ENCODE measurements at places on chromosomes 4 and X.

DNA sequence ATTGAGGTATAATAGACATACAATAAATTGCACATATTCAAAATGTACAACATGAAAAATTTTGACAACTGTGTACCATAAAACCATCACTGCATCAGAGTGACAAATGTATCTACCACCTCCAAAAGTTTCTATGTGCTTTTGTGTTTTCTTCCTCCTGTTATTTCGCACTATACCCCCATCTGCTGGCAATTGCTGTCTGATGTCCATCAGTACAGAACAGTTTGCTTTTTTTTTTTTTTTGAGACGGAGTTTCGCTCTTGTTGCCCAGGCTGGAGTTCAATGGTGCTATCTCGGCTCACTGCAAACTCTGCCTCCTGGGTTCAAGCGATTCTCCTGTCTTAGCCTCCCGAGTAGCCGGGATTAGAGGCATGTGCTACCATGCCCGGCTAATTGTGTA, 154.3 kb upstream of the GIMD1 start:
- no peak for DNase-seq

GRCh38 chr4:66688674-66689073, 856.6 kb downstream of the CENPC start:
- no peak for DNase-seq

DNA sequence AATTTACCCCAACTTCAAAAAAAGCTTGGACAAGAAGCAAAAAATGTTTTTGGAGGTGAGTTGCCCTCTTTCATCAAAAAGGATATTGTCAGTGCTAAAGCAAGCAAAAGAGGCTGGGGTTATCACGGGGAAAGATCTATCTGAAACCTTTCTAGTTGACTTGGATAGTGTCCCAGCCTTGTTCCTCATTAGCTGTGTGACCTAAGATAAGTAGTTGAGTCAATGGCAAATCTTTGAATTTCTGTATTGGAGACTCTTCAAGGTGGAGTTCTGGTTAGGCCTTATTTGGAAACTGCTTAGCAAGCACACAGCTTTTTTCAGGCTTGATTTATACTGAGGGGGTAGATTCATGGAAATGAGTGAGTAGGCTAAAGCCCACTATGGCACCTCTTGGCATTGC, 271.6 kb downstream of the GRIA3 start:
- DNase-seq, result no peak

DNA sequence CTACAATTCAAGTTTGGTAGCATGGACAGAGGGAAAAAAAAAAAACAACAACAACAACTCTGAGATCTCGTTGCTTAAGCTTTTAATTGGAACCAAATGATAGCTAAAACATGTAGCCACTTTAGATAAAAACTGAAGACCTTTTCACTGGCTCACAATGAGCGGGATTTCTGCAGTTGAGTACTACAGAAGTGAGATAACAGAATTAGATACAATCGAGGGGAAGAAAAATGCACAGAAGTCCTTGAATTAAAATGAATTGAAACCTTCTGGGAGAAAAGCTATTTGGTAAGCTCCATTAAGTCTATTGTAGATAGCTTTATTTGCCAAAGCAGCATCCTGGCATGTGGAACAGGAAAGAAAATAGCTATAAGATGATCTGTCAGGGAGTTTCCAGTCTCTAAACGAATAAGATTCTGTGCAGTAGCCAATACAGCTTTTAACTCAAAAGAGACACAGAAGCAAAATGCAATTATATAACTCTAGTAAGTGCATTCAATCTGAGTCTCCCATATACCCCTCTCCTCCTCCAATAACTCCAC, 248.5 kb downstream of the ENOX2 start:
- DNase-seq, result no peak

DNA sequence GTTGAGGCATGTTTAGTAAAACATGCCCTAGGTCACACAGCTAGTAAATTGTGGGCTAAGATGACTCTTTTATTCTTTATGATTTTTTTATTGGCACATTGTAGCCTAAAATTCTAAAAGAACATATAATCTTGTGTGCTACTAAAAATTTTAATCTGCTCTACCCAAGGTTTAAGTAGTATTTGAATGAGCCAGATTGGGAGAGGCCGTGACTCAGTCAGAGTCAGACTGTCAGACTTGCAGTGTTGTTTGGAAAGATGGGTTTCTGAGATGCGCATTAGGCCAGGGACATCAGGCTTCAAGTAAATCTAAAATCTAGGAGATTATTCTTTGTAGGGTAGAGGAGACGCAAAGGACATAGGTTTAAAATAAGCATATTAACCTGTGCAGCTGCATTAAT, 30.7 kb upstream of the TMPRSS11E start:
- no peak for DNase-seq

- no peak for DNase-seq
These were observed 23.0 kb upstream of the CLDN24 start for GRCh38 chr4:183345261-183345660.

DNA sequence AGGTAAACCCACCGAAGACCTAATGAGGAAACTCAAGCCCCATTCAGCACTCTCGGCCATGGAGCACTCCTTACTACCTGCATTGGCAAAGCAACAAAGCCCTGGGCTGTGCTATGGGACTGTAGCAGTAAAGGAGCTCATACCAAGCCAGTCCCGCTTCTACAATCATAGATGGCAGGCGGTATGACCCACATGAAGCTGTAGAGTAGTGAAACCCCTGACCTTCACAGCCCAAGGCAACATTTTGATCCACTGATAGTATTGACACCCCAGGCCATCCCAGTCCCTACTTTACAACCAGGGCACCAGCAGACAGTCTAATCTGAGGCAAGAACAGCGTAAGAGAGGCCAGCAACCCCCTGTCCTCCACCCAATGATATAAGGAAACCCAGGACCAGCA, 25.2 kb downstream of the CENPC start:
- no peak for DNase-seq

- no peak for DNase-seq
These were observed 47.6 kb downstream of the GRK4 start for GRCh38 chr4:3010998-3011397.

GRCh38 chr4:113113151-113113550, 63.7 kb downstream of the ANK2 start:
- DNase-seq, result no peak

GRCh38 chr4:146450524-146450923, 71.2 kb downstream of the SLC10A7 start:
- no peak for DNase-seq

GRCh38 chr4:112348488-112349158, 51.5 kb downstream of the ALPK1 start:
- DNase-seq, result no peak

GRCh38 chr4:108620101-108620932, at the start of gene RPL34:
Gene RPL34 (plus strand): TSS chr4:108620576. CDS start chr4:108621960, 1,384 bp downstream.
- peak; percentile 97 for DNase-seq

DNA sequence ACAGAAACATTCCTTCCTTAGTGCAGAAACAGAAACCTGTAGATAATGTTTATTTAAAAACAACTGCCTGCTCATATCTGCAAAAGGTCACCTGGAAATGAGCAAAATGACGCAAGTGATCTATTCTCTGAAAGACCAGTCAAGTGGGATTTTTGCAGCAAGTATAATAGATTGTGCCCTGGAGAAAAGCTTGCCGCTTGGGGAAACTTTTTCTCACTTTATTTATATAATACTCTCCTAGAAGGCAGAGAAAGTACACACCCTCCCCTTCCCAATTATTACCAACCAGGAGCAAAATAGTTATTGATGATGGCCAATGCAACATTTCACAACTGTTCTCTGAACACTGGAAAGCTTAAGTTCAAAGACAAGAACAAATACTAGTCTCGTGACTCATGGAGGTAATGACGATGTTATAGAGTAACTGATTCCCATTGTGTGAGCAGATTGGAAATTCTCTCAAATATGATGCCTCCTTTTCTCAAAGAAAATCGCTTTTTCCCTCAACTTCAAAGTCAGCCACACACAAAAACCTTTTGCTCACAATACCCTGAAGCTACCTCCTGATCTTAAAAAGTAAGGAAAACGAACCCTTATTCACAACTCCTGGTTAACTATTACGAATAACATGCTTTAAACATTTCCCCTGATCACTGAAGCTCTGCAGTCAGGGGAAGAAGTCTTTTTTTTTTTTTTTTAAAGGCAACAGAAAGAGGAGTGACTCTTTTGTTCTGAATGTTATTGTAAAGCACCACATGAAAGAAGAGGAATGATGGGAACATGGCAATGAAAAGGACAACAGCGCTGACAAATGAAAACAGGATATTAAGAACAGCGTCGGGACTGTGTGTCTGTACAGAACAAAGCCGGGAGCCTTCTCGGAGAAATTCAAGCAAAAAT, 41.0 kb downstream of the MID1 start:
- DNase-seq, result no peak

DNA sequence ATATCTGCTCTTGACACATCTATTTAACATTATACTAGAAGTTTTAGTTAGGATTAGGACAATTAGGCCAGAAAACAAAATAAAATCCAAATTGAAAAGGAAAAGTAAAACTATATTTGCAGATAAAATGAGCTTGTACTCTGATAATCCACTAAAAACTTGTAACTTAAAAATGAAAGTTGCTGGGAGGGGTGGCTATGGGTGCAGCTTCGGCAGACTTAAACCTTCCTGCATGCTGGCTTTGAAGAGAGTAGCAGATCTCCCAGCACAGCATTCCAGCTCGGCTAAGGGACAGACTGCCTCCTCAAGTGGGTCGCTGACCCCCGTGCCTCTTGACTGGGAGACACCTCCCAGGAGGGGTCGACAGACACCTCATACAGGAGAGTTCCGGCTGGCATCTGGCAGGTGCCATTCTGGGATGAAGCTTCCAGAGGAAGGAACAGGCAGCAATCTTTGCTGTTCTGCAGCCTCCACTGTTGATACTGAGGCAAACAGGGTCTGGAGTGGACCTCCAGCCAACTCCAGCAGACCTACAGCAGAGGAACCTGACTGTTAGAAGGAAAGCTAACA, 2379.9 kb downstream of the ARAP2 start:
- DNase-seq, result no peak

- DNase-seq, result no peak
These were observed 8.0 kb upstream of the PALLD start for GRCh38 chr4:168488869-168489274.

- DNase-seq, result no peak
These were observed 12.8 kb upstream of the FAT1 start for GRCh38 chr4:186736466-186736865.

GRCh38 chrX:115393271-115393670, 103.8 kb downstream of the LUZP4 start:
- DNase-seq, result no peak

DNA sequence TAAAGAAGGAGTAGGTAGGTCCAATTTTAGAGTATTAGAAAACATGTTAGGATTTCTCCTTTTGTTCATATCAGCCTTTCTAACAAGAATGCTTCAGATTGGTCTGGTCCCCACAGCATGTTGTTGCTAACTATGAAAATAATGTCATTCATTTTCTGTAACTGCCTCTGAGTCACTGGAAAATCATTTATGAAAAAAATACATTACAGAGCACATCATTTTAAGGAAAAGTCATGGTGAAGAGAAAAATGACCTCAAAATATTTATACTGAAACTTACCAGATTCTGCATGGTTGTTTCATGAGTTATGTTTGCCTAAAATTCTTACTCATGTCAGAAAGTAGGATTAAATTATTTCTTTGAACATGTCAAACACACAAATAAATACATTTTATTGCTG, 35.2 kb downstream of the DTHD1 start:
- DNase-seq, result no peak

- DNase-seq, result no peak
These were observed 672.5 kb upstream of the KLHL4 start for GRCh38 chrX:86845101-86845500.

- DNase-seq, result no peak
These were observed 18.5 kb downstream of the SUV39H1 start for GRCh38 chrX:48715072-48715471.

DNA sequence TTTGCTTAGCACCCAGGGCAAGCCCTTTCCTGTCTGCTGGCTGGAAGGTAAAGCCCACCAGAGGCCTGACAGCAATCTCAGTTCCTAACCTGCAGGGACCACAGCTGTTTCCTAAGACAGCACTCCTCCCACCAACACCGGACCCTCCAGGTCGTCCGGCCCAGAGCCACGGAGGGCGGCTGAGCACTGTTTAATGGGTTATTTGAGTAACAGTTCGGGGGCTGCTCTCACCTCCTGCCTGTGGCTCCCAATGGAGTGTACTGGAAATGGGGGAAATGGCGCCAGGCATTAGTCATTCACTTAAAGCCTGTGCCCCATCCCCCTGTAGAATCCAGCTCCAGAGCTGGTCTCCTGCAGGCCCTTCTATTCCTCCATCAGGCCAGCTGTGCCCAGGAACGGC, 81.6 kb upstream of the ADRA2C start:
- peak; percentile 30 for DNase-seq

- no peak for DNase-seq
These were observed 253.2 kb downstream of the TENM3 start for GRCh38 chr4:182496408-182496807.

DNA sequence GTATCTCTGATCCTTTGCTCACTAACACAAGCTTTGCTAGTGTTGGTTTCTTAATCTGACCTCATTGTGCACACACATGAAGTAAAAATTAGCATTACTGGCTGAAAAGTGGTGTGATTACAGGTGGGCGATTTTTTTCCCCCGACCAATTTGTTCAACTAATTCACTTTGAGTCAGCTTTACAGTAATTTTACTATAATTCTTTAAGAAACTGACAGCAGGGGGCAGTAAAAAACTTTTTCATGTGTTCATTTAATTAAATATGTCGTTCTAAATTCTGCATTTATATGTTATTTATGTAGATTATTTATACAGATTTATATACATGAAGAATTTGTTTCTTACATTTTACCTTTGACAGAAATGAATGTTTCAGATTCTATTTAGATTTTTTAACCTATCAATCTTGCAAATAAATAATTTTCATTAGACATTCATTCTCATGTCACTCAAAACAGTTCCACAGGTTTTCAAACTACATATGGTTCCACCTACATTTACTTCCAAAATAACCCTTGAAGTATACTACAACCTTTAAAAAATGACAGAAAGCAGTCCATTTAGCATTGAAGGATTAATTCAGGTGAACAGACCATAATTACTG, 17.5 kb downstream of the PALLD start:
- DNase-seq, result no peak

- no peak for DNase-seq
These were observed 231.1 kb upstream of the CENPE start for GRCh38 chr4:103429283-103429682.

GRCh38 chr4:1992468-1993168, 16.2 kb downstream of the NELFA start:
- DNase-seq, result no peak

- no peak for DNase-seq
These were observed 128.3 kb upstream of the NAP1L5 start for GRCh38 chr4:88825931-88826330.

- DNase-seq, result no peak
These were observed 1.2 kb downstream of the ATP10D start for GRCh38 chr4:47486231-47486673.

- DNase-seq, result no peak
These were observed 109.9 kb upstream of the FAM47C start for GRCh38 chrX:36898301-36898700.
